Stimulated activated CD4-positive, alpha-beta T cell treated with anti-CD3 and anti-CD28 coated beads, TNF-alpha, amount 100 ng/mL, for 1 hour (primary cell): ENCODE measurements at places on chromosomes 1 and 21.

DNA sequence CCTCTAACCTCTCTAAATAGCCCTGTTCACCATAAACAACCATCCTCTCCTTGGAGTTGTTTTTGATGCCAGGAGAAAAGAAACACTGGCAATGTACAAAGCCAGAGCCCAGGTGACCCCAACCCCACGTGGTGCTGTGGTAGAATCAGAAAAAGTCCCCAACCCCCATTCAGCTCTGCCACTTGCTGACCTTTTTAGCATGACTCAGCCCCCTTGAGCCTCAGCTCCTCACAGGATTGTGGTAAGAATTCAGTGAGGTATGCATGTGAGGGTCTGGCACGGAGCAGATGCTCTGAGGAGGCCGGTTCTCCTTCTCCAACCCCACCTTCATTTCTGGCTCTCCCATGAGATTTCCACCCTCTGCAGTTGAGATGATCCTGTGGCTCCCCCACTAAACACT lies 11.1 kb upstream of the CHI3L1 start:
- DNase-seq, result no peak

GRCh38 chr1:14094611-14095400 lies 394.8 kb downstream of the PRDM2 start:
- no peak for DNase-seq

DNA sequence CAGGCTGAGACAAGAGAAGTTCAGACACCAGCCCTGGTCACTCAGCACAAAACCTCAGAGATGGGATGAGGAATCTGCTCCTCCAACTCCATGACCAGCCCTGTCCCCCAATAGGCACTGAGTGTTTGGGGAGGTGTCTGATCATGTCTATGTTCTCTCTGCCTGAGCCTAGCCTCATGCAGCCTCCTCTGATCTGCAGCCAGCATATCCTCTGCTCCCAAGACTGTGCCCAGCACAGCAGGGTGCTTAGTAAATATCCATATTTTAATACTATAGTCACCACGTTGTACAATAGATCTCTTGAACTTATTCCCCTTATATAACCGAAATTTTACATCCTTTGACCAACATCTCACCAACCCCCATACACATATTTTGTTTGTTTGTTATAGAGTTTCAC lies 202.9 kb downstream of the MATN1 start:
- no peak for DNase-seq

DNA sequence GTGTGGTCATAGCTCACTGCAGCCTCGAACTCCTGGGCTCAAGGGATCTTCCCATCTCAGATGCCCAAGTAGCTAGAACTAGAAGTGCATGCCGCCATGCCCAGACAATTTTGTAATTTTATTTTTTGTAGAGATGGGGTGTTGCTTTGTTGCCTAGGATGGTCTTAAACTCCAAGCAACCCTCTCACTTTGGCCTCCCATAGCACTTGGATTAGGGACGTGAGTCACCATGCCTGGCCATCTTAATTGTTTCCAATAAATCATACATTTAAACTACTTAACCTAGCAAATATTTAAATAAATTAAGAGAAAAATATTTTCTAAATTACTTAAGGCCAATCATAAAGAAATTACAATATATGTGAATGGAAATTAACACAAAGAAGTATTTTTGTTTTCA lies 35.1 kb upstream of the ADGRL4 start:
- no peak for DNase-seq

GRCh38 chr1:71074681-71075080 lies 6.2 kb downstream of the ZRANB2 start:
- DNase-seq, result no peak
